SK-N-MC (cell line): ENCODE measurements at places on chromosomes 1 and 21.

DNA sequence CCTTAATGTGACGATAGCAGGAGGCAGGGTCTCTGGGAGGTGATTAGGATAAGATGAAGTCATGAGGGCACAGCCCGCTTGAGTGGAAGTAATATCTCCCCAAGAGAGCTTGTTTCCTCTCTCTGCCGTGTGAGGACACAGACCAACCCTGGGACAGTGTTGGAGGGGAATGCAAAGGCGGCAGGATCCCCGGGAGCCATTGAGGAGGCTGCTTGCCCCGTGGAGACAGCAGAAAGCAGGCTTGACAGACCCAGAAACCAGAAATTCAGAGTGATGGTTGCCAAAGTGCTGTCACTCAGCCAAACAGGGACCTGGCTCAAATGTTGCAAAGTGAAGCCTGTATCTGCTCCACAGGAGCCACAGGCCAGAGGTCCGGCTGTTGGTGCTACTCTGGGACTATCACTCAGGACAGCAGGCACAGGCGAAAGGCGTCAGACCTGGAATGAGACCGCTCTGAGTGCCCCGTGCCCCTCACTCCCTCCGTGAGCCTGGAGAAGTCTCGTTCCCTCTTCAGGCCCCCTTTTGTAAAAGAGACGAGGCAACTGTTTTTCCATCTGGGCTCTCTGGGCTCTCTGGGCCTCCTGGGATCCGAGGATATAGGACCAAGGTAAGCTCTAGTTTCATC is 96.6 kb upstream of the VANGL1 start:
- DNase-seq: no peak

GRCh38 chr1:200831091-200831490 is 41.7 kb upstream of the GPR25 start:
- DNase-seq: no peak

DNA sequence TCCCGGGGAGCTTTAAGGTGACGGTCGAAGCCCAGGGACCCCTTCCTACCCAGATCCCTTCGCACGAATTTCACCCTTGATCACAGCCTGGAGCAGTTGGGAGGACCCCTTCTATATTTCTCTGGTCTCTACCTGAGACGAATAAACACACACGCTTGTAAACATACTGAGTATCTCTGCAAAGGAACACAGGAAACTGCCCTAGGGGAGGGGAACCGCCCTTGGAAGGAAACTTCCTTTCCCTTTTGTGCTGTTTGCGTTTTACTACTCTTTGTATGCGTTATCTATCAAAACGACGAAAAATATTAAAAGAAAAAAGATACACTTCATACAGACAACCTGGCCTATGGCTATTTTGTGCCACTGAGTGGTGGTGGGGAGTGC is 750 bp downstream of the NECAP2 start:
- no peak for DNase-seq

- DNase-seq: no peak
Measured at GRCh38 chr1:244294599-244295224, 157.0 kb downstream of the ADSS2 start.

DNA sequence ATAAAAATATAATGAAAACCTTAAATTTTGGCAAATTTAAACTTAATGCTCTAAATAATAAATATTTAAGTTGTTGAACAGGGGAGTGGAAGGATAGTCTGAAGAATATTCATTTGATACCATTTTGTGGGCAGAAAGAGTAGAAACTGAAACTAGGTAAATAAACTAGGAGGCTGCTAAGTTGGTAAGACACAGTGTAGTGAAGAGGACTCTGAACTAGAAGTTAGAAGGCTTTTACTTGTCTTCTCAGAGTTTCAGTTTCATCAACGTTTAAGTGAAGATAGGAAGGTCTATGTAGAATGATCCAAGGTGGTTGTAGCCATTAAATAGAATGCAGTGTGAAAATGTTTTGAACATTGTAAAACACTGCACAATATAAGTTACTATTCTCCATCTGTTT is 516.9 kb downstream of the AMY1C start:
- no peak for DNase-seq

GRCh38 chr1:21630571-21631343 is 38.4 kb downstream of the RAP1GAP start:
- no peak for DNase-seq

- no peak for DNase-seq
Measured at GRCh38 chr1:156970017-156970416, 49.6 kb downstream of the LRRC71 start.

DNA sequence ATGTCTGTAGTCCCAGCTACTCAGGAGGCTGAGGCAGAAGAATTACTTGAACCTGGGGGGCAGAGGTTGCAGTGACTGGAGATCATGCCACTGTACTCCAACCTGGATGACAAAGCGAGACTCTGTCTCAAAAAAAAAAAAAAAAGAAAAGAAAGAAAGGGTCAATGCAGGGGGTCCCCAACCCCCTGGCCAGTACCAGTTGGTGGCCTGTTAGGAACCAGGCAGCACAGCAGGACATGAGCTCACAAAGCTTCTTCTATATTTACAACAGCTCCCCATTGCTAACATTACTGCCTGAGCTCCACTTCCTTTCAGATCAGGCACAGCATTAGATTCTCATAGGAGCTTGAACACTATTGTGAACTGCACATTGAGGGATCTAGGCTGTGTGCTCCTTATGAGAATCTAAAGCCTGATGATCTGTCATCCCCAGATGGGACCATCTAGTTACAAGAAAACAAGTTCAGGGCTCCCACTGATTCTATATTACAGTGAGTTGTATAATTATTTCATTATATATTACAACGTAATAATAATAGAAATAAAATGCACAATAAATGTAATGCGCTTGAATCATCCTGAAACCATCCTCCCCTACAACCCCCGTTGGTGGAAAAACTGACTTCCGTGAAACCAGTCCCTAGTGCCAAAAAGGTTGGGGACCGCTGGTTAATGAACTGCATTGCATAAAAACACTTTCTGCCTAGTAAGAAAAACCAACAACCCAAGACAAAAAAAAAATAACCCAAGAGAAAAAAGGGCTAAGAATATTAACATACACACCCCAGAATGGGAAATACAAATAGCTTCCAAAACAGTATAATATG is 2.8 kb downstream of the ZBTB8OS start:
- DNase-seq: no peak

DNA sequence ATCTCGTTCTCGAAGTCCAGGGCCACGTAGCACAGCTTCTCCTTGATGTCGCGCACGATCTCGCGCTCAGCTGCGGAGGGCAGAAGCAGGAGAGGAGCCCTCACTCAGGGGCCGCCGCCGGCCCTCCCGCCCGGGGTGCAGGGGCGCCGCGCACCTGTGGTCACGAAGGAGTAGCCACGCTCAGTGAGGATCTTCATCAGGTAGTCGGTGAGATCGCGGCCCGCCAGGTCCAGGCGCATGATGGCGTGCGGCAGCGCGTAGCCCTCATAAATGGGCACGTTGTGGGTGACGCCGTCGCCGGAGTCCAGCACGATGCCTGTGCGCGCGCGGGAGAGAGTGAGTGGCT is 1.8 kb downstream of the ACTA1 start:
- no peak for DNase-seq

DNA sequence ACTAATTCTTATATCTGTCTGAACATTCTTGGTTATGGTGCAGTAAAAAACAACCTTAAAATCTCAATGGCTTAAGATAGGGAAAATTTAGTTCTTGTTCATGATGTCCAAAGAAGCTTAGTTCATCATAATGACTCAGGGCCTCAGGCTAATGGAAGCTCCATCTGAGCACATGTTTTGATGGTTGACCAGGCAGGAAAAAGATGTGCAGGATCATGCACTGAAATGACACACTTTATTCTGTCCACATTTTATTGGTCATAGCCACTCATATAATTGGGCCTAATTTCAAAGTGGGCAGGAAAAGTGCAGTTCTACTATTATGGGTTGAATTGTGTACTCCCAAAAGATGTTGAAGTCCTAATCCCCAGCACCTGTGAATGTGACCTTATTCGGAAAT is 198.2 kb downstream of the CENPF start:
- no peak for DNase-seq

GRCh38 chr1:108716437-108717230 is 3.9 kb downstream of the FNDC7 start:
- DNase-seq: no peak

DNA sequence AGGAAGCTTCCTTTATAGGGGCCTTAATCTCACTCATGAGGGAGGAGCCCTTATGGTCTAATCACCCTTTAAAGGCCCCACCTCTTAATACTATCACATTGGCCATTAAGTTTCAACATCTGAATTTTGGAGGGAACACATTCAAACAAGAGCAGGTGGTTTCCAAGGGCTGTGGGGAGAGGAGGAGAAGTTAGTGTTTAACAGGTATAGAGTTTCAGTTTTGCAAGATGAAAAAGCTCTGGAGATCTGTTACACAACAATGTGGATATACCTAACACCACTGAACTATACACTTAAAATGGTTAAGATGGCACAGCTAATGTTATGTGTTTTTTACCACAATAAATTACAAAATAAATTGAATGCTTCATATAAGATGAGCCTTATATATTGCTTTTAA is 113.4 kb upstream of the DNAH14 start:
- DNase-seq: no peak

DNA sequence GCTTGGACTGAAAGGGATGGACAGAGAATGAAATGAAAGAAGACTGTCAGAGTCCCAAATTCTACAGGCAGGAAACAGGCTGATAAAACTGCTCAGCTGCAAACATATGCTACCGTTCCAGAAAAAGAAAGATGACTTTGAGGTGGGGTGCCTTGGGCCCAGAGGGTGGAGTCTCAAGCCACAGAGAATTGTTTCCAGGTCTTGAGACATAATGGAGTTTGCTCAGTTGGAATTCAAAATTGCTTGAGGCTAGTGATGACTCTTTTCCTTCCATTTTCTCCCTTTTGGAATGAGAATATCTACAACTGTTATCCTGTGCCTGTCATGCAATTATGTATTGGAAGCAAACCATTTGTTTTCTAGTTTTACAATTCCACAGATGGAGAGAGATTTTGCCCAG is 23.6 kb upstream of the PSEN2 start:
- DNase-seq: no peak

GRCh38 chr21:42237161-42237560 is 18.2 kb downstream of the ABCG1 start:
- DNase-seq: no peak

DNA sequence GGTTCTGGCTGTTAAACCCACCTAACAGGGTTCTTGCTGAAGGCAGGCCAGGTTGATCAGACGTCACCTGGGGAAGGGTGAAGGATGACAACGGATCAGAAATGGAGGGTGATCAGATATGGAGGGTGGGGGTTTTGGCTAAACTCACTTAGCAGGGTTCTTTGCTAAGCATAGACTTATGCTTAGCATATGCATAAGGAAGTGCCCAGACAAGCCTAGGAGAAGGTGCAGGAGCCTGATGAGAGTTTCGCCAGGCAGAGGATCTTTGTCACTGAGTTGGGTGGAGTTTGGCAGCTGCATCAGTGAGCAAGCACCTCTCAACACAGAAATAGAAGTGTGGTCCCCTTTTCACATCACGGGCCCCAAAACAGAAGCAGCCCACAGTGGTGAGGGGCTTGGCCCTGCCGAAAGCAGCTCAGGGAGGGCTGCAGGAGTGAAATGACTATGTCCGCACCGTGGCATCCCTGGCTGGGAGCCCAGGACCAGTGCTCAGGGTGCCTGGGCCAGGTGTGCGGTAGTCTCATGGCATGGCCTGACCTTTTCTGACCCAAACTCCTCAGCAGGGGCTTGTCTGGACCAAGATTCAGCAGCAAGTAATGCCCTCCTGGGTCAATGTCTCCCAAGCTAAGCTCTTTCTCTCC is 101.6 kb downstream of the AJAP1 start:
- no peak for DNase-seq

DNA sequence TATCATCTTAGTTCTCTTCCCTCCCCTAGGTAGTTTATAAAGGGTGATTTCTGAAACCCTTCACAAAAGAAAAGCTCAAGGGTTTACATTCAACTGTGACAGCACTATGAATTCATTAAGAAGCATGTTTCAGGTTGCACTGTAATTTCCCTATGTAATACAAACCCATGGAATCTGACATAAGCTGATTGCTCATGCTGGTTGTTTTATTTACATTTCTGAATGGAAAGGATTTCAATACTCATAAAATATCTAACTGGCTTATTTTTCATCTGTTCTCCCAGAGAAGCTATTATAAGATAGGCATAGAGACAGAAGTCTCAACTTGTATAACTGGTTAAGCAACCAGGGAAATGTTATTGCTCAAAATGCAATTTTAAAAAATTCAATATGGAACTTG is 20.5 kb downstream of the WNT2B start:
- no peak for DNase-seq

DNA sequence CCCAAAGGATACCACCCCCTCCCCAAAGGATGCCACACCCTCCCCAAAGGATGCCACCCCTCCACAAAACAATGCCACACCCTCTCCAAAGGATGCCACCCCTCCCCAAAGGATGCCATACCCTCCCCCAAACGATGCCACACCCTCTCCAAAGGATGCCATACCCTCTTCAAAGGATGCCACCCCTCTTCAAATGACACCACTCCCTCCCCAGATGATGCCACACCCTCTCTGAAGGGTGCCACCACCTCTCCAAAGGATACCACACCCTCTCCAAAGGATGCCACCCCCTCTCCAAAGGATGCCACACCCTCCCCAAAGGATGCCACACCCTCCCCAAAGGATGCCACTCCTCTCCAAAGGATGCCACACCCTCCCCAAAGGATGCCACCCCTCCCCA is 21.6 kb upstream of the TRIM17 start:
- no peak for DNase-seq

DNA sequence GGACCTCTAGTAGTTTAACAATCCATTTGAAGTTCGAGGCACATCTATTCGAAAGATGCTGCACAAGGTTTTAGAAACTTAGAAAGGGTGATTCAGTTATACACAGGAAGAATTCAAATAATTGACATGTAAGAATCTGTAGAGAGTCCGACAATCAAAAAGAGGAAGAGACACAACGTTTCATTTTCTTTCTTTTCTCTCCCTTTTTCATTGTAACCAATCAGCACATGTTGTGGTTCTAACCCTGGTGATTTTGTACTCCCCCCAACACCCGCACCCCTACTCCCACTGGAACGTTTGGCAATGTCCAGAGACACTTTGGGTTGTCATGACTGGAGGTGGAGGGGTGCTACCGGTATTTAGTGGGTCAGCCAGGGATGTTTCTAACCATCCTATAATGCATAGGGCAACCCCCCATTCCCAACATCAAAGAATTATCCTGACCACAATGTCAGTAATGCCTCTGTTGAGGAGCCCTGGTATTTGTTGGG is 4.9 kb downstream of the TGFB2 start:
- no peak for DNase-seq

DNA sequence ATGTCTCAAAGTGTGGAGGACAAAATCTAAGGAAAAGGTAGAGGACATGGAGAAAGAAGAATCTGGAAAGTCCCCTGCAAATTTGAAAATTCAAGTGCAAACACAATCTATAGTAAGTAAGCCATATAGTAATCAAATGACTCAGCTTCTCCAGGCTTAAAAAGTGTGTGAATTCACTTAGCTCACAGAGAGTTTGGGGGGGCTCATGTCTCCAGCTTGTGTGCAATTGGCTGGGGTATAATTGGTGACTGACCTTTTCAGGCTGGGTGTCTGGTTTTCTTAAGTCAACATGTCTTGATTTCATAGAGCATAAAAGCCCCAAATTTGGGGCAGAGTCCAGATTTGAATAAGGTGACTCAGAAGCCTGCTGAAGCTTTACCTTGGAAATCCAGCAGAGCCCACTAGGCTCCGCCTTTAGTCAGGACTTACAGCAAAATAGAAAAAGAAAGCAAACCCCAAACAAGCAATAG is 8.6 kb downstream of the CLDN14 start:
- DNase-seq: no peak
